GM13976 (cell line): ENCODE measurements at places on chromosomes 13 and 19.

DNA sequence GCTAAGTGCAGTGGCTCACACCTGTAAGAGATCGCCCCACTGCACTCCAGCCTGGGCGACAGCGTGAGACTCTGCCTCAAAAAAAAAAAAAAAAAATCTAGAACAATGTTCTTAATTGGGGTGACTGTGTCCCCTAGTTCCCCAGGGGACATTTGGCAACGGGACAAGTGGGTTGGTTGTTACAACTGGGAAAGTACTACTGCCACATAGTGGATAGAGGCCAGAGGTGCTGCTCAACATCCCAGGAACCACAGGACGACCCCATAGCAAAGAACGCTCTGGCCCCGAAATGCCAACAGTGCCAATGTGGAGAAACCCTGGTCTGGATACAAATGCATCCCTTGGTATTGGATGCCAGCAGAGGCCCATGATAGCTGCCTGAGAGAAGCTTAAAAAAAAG is 11.8 kb downstream of the NLRP12 start:
- DNase-seq, result no peak

DNA sequence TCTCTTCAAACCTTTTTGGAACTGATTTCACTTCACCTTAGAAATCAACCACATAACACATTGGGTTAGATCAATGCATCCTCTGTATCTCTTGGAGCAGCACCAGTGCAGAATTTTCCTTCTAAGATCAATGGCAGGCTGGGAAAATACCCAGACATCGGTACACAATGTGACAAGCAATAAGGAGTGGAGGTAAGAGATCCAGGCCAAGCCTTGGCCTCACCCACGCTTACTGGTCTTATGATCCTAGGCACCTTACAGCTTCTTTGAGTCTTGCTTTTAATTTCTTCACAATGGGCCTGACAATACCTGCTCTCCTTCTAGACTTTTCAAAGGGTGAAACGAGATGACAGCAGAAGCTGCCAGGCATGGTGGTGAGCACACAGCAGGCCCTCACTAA is 232.0 kb downstream of the LACC1 start:
- no peak for DNase-seq

DNA sequence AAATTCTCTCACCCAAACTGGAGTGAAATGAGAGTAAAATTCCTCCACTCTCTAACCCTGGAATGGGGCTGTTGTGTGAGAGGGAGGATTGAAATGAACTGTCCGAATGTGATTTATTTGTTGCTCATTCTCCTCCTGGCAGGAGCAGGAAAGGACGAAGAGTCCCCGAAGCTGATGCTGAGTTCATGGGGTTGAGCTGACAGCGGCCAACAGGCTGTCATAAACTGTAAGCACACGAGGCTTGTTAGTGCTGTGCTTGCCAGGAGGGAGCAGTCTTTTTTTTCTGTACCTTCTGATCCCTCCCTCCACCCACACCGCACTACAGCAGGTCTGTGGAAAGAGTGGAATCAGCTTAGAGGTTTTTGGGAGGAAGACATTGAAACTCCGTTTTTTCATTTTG is 33.1 kb upstream of the ZNF331 start:
- DNase-seq, result no peak

GRCh38 chr13:22081430-22081829 is 410.6 kb downstream of the FGF9 start:
- no peak for DNase-seq

DNA sequence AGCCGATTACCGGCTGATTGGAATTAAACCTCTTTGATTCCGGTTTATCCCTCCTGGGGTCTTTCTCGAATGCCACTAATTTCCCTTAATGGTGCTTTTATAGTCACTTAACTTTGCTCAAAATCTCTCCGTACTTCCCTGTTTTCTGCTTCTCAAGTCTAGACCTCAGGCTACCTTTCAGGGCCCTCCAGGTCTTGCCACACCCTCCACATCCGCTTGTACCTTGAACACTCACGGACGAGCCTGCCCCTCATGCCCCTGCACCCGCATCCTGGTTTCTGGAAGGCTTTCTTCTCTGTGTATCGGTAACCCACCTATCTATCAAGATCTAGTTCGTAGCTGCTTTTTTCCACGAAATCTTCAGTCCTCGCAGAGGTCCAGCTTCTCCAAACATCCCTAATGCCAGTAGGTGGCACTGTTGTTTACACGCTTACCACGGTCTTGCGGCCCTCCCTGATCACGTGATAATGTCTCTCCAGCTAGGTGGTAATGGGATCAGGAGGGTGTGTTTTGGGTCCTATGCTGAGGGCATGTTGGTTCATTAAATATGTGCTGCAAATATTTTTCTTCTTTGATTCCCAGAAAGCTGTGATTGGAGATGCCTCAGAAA is 13.8 kb downstream of the ATP12A start:
- DNase-seq, result peak; percentile 81

DNA sequence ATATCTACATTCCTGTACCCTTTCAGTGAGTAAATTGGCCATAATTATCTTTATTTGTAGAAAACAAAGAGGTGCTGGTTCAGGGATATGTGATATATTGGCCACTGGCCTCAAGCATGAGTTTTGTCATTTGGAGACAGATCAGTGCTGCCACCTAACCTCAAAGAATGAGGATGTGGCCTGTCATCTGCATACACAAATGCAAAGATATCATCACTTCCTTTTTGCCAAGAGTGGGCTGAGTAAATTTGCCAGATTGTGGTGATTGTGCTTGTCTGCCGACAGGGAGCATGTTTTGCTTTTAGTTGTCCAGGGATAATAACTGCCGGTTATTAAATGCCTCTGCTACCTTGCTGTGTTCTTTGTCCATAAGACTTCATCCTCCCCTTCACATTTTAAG is 44.2 kb downstream of the WASF3 start:
- DNase-seq, result peak; percentile 26
